SK-N-DZ (cell line): ENCODE measurements at places on chromosomes 7 and 10.
A peak's percentile ranks its signal among the peaks of the same experiment; 100 is the strongest.

- DNase-seq: no peak
Observed at GRCh38 chr10:27819781-27820531, 74.3 kb upstream of the MKX start.

GRCh38 chr10:9535744-9536143 lies 1481.3 kb downstream of the GATA3 start:
- DNase-seq: no peak

DNA sequence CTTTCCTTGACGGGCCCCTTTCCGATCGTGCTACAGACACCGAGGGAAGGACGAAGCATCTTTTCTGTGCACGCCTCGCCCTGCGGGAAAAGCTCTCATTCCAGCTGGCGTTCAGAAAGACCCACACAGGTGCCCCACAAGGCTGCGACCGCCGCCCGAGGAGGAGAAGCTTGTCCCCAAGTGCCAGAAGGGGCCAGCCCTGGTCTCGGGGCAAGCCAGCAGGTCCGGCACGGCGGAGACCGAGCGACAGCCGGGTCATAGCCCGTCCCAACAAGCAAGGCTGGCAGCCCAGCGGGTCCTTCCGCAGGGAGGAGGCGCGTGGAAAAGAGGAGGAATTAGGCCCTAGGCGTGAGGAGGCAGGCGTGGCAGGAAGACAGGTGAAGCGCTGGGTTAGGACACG lies 62.7 kb downstream of the TNRC18 start:
- DNase-seq: no peak

- no peak for DNase-seq
Observed at GRCh38 chr10:3117486-3117885, 50.1 kb downstream of the PFKP start.

GRCh38 chr10:89923661-89924060 lies 222.3 kb downstream of the KIF20B start:
- no peak for DNase-seq

DNA sequence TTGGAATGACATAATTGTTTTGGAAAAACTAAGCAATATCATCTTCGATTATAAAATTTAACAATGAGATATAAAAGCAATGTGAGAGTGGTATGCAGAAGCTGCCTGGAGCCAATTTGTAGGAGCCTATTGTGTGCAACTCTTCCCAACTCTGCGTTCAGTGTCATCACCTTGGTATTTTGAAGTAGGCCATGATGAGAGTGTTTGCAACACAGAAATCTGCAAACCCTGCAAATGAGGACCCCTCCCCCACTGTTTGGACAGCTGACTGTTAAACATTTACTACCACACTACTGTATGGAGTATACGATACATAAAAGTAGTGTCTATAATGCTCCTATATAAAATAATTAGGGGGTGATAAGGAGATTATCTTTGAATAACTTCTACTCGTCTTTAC lies 531.3 kb downstream of the ATRNL1 start:
- no peak for DNase-seq

- DNase-seq: peak; percentile 70
Observed at GRCh38 chr10:112842832-112843360, 107.2 kb upstream of the TCF7L2 start.

- no peak for DNase-seq
Observed at GRCh38 chr7:23369695-23370404, 70.7 kb downstream of the MALSU1 start.

GRCh38 chr10:91150631-91151030 lies 69.8 kb upstream of the PCGF5 start:
- DNase-seq: no peak

DNA sequence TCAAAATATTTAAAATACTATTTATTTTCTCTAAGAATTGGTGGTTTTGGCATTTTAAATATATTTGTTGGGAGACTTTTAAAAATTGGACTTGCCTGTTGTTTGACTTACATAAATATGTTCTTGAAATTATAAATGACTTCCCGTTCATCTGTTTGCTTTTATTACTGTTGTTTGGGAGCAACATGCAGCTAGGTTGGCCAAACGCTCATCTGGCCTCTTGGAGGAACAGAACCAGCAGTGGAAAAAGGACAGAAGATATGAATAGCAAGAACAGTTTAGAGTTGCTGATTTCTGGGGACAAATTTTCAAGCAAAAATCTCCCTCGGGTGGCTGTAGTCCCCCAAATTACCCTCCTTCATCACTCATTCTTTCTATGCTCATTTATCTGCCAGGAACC lies 41.6 kb downstream of the PLXDC2 start:
- DNase-seq: no peak

DNA sequence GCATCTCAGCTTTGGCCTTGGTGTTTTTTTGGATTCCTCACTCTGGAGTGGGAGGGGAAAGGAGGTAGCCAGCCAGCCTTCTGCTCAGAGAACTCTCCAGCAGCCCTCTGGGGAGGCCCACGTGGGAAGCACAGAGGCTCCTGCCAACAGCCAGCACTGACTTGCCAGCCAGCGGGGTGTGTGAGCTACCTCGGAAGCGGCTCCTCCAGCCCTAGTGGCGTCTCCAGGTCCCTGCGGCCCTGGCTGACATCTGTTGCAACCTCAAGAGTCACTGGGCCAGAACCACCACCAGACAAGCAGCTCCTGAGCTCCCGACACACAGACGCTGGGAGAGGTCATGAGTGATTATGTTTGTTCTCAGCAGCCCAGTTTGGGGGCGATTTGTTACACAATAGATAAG lies 180.2 kb upstream of the FZD8 start:
- peak; percentile 25 for DNase-seq

GRCh38 chr10:103232772-103233488 lies 12.8 kb upstream of the RPEL1 start:
- DNase-seq: no peak

- no peak for DNase-seq
Observed at GRCh38 chr10:103558911-103559310, 65.4 kb downstream of the NEURL1 start.

DNA sequence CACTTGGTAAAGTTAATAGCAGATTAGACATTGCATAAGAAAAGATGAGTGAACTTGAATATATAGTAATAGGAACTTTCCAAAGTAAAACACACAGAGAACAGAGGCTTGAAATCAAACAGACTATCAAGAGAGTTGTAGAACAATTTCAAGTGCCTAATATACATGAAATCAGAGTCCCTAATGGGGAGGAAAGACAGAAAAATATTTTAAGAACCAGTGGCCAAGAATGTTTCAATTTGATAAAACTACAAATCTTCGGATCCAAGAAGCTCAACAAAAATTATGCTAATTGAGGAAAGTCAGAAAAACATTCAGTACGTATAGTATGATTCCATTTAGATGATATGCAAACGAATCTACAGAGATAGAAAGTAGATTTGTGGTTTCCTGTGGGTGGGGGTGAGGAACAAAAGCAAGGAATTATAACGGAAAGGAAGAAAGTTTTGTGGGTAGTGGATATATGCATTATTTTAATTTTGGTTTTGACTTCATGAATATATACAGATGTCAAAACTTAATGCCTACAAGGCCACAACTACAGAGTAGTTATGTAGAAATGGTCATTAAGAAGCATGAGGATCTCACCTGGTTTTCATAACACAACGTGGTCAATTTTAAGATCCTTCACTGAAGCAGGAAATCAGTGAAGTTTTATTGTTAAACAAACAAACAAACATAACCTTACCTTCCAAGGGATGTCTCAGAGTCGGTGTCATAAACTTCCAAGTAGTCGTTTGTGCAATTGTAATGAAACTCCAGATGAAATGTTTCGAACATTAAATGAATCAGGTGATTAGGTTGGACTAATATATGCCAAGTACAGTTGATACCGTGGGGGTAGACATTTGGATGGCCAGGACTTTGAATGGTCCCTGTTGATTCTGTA lies 62.0 kb downstream of the CUBN start:
- DNase-seq: no peak

DNA sequence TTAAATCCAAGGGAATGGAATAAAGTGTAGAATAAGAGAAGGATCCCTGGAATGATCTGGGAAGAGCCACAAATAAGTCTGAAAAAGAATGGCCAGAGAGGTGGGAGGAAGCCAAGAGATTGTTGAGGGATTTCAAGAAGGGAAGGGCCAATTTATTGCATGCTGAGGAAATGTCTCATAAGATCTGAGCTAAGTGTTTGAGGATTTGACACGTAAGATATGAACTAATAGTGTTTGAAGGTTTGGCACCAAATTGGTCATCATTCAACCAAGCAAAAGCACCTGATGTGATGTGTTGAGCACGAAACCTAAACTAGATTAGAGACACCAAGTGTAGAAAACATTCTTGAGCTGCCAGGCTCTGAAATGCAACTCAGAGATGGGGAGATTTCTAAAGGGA lies 97.9 kb downstream of the TSPAN12 start:
- no peak for DNase-seq

DNA sequence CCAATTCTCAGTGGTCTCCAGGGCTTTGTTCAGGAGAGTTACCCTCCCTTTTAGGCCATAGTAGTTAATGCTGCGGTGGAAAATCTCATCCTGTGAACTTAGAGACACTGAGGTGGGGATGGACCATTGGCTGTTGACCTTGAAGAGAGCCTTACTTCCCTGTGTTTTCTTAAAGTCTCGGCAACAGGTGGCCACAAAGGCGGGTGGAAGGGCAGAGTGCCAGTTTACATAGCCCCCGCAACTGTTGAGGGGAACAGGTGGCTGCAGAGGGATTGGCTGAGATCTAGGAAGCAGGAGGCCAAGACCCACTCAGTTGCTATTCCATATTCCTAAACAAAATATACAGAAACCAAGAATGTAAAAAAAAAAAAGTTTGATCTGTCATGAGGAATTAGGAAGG lies 160.6 kb downstream of the ST7 start:
- no peak for DNase-seq

GRCh38 chr10:103849880-103850571 lies 5.3 kb downstream of the SH3PXD2A start:
- no peak for DNase-seq

DNA sequence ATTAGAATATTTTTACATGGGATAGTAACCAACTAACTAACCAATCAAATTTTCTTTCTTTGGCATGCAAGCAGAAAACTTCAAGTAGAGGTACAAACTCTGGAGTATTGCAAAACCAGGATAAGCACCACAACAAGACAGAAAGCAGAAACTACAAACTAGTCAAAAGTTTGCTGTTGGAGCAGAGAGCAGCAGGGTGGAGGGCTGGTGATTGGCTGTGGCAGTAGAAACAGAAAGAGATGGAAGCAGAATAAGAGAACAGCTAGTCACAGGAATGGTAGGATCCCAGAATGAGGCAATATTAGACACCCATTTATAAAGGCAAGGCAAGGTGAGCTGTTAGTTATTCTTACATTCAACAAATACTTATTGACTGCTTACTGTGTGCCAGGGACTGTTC lies 6.8 kb upstream of the MACC1 start:
- no peak for DNase-seq

- peak; percentile 64 for DNase-seq
Observed at GRCh38 chr10:128069351-128070051, 56.7 kb downstream of the MKI67 start.

DNA sequence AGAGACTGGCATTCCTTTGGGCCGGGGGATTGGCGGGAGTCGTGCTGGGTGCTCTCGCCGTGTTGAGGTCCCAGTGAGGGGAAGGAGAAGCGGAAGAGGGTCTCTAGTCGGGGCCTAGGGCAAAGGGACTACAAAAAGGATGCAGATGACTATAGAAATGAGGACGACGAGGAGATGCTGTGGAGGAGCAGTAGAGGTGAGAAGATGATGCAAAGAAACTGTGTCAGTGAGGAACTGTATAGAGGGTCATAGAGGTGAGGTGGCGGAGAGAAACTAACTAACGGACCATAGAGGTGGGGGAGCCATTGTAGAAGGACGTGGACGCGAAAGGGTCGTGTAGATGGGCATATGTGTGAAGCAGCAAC lies 324 bp downstream of the TWNK start:
- DNase-seq: no peak

DNA sequence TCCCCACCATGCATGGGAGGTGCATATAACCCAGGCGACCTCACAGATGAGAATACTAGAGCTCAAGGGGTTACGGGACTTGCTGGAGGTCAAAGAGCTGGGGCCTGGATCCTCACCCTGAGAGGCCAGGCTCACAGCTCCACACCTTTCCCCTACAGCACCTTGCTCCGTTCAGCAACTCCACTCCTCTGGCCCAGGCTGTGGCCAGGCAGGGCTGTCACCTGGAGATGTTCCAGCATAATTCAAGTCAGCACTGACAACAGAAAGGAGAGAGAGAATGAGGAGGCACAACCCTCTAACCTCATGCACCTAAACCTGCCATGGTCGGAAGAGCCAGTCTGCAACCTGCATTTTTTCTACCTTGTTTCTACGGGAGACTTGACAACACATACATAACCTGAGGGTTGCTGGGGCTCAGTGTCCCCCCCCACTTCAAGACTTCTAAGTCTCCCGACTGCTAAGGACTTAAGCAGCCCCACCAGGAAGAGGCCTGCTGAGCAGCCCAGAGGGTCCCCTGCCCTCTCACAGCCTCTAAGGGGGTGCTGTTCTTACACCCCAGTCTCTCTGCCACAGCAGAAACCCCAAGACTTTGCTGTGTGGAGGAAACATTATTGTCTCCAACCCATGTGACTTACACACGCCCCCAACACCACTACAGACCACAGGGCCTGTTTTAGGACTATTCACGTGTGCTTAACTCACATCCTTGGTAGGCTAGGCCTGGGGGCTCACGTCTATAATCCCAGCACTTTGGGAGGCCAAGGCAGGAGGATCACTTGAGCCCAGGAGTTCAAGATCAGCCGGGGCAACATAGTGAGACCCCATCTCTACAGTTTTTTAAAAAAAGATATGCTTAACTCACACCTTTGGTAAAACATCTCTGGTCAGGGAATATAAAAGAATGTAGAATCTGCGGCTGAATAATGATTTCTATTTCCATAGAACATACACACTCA lies 175.6 kb downstream of the FAM107B start:
- DNase-seq: no peak

GRCh38 chr7:129453510-129454248 lies 19.4 kb downstream of the STRIP2 start:
- no peak for DNase-seq

DNA sequence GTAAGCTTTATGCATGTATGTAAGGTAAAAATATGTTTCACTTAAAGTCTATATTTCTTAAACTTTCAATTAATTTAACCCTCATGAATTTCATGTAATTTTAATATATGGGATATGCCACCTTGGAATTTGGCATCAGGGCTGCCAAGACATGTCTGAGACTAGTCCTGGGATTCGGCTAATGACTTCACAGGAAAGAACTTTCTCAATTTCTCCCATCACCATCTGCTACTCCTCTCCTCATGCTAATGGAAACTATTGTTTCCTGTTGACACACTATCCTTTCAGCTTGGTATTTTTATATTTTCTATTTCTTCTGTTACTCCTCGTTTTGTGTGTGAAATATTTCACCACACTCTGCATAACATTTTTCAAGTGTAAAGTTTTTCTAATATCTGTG lies 205.9 kb downstream of the ARL4A start:
- no peak for DNase-seq

DNA sequence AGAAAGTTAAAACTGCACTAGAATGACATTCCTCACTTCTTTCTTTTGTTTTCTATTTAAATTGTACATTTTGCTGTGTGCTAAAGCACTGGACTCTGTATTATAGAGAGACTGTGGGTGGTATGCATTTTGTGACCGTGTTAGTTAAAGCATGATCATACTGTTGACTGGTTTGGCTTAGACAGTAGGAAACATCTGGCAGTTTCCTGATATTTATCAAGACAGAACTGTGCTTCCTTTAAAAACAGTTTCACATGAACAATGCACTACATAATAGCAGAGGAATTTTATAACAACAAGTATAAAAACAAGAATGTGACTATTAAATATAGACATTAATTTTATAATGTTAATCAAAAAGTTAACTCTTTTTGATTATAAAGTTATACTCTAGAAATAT lies 23.1 kb downstream of the GNG11 start:
- DNase-seq: no peak
